ENCODE measurements at places on chromosomes 13 and 19. TPM values are rescaled to one million over a fixed set of nuclear protein-coding genes. Genes with fewer than 3 reads are reported as not detected.

ZNF726 gene
- 0.46 TPM for total RNA-seq

SIGLEC11 gene
- total RNA-seq: 0.09 TPM

ZMYM2 gene
- 18.3 TPM for total RNA-seq

WDR88 gene
- total RNA-seq: 0.28 TPM

OR7A5 gene
- total RNA-seq: not detected

ATXN8OS gene
- total RNA-seq: not detected

LPAR2 gene
- total RNA-seq: 4.7 TPM

BEST2 gene
- 3.5 TPM for total RNA-seq

NOTCH3 gene
- 13.6 TPM for total RNA-seq

ERICH4 gene
- total RNA-seq: not detected

KCTD15 gene
- 54.5 TPM for total RNA-seq

FAAP24 gene
- 13.4 TPM for total RNA-seq

IL17D gene
- 1.5 TPM for total RNA-seq
